ENCODE measurements at places on chromosomes 5 and 9.

- DNase-seq = no peak
Observed at GRCh38 chr9:13535141-13535540, 255.6 kb upstream of the MPDZ start.

- no peak for DNase-seq
Observed at GRCh38 chr9:37242089-37242488, 121.7 kb downstream of the ZCCHC7 start.

DNA sequence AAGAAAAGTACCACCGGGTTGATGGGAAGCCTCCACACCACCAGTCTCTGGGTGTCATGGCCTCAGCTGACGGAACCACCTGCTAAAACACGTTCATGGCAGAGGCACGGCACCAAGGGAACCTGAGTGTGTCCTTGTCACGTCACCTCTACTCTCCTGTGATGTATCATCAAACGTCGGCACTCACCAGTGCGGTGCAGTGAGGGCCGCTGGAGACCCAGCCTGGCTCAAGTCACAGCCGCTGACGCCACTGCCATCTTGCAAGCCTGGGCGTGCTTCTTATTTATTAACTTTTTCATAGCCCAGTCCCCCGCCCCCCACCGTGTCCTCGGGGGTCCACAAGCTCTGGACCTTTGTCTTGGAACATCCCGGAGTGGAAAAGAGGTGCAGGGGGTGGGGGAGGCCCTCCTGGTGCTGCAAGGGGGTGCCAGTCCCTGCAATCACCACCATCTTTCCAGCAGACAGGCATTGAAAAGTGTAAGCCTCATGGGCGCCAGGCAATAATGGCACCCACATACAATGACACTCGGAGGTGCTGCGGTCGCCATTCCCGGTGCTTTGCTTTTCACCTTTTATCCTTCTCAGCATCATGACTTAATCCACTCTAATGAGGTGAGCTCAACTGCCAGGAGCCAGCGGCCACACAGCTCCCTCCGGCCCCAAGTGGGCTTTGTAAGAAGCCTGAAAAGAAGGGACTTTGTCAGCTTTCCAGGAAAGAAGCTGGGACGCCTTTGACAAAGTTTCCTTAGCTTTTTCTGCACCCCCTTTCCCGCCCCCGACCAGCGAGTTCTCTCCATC lies 202.3 kb upstream of the IRX1 start:
- no peak for DNase-seq

DNA sequence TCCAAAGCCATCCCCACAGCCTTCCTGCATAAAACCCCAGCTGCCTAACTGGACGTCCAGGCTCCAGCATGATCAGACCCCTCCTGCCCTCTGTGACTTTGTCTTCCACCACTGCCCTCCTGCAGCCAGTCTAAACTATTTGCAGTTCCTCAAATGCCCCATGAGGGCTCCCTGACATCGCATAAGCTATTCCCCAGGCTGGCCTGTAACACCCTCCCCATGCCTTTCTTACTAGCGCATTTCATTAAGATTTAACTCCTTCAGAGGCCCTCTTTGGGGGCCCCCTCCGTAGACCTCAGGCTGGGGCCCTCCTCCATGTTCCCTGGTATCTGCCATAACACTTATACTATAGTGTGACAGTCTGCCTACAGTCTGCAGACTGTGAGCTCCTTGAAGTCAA lies 15.5 kb upstream of the SMIM23 start:
- no peak for DNase-seq

GRCh38 chr5:121819682-121820261 lies 31.9 kb upstream of the FTMT start:
- DNase-seq = no peak

GRCh38 chr9:1100945-1101344 lies 50.8 kb downstream of the DMRT2 start:
- DNase-seq = no peak

DNA sequence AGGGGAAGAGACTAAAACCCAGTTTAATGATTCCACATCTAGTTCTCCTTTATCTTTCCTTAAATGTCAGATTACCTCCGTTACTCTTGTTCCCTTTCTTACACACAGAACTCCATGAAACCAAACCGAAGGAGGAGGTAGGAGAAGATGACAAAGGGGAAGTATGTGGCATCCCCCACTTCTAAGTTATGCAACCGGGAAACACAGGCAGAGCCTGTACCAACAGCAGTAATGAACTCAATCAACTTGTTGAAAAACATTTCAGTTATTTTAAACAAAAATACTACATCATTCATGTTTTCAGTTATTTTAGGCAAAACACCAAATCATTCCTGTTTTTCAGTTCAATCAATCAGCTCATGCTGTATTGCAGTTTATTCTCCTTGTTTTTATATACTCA lies 101.8 kb downstream of the PCSK1 start:
- DNase-seq = no peak

DNA sequence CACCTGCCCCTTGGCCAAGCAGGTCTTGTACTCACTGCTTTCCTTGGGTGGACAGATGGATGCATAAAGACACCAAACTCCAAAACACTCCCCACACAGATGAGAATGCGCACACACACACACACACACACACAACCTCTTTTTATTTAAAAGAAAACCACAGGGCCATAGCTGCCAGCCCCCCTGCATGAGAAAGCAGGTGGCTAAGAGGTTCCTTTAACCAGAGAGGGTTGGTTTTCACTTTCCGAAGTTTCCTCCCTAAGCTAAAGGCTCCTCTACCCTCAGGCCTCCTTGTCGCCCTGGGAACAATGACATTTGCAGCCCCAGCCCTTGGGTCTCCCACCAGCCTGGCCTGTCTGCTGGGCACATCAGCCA lies 11.1 kb downstream of the NR5A1 start:
- peak; percentile 2 for DNase-seq

DNA sequence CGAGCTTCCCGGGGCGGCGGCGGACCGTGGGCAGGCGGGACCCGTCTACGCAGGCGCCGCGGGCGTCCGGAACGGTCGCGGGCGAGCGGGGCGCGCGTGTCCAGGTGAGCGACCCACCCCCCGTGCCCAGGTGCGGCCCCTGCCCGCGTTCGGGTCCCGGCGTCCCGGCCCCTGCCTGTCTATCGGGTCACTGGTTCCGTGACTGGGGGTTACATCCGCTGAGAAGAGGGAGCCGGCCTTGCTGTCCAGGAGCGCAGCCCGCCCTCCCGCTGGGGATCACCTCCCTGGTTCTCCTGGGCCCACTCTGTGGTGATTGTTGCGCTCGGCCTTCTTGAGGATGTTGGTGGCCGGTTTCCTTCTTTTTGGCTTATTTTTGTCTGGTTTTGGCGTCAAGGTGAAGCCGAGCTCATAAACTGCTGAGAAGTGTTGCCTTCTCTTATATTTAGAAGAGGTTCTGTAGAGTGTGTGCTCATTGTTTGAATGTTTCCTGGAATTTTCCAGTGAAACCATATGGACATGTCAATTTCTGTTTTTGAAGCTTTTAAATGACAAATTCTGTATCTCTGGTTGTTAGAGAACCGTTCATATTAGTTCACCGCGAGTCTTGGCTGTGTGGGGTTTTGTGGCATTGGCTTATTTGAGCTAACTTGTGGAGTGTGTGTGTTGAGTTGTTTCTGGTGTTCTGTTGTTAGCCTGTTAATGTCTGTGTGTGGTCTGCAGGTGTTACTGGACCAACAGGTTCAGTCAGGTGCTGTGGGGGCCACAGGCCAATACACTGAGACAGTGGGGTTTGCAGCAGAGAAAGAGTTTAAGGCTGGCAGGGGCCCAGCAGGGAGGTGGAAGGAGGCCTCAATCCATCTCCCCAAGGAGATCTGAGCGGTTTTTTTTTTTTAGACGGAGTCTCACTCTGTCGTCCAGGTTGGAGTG lies 621 bp downstream of the CEP72 start:
- no peak for DNase-seq

GRCh38 chr5:95422838-95423237 lies 31.7 kb downstream of the FAM81B start:
- DNase-seq = no peak

DNA sequence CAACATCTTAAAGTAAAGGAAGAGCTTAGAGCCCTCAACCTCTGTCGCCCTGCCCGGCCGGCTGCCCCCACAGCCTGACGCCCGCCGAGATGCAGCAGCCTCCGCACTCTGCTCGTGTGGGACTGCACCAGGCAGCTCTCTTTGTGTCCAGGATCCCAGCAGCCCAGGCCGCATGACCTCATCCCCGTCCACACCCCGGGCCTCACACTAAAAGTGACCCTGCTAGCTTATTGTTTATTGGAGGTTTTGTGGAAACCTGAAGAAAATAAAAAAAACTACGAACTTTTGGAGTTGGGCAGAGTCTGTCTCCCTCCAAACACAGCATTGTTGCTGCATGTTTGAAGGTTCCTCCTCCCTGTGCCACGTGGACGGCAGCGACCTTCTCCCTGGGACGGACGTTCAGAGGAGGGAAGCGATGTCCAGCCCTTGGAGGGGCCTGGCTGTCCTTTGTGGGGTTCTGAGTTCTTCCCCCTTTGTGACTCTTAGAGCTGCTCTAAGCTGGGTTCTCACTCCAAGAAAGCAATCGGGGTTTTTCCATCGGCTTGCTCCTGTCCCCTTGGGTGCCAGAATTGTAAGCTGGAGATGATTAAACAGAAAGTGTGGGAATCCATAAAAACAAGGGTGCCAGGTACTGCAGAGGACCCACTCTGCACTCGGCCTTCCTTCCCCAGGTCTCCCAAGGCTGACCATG lies 103.5 kb upstream of the COL5A1 start:
- DNase-seq = no peak

- DNase-seq = no peak
Observed at GRCh38 chr9:3419893-3420292, 105.9 kb downstream of the RFX3 start.

DNA sequence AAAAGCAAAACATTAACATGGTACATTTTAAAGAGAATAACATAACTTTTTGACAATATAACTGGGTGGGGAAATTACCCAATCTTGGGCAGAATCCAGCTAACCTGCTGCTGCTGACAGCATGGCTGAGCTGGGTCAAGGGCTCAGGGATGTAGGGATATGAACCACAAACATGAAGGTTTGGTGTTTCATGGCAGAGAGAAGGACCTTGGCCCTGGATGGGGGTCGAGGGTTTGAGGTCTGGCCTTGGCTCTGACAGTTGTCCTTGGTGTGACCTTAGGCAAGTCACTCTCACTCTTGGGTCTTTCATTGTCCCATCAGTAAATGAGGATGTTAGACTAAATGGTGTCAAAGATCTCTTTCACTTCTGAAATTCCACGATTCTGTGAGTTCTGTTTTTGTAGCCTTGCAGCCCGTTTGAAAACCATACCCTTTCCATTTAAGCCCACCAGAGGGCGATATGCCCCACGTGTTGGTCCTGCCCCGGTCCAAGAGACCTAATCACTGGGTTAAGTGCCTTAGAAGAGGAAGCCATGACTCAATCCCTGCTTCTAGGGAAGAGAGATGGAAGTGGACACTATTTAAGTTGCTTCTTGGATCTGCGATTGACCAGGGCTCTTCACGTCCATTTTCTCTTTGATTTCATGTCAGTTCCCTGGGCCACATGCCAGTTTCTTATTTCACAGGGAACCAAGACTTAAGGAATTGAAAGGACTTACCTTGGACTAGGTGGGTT lies 56.8 kb upstream of the TEX48 start:
- peak; percentile 84 for DNase-seq

DNA sequence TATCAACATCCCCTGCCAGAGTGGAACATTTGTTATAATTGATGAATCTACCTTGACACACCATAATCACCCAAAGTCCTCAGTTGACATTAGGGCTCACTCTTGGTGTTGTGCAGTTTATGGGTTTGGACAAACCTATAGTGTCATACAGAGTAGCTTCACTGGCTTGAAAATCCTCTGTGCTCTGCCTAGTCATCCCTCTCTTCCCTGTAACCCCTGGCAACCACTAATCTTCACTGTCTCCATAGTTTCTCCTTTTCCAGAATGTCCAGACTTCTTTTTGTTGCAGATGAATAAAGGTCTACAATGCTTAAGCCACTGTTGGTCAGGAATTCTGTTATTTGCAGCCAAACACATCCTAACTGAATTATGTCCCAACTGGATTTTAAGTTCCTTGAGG lies 22.5 kb upstream of the SUB1 start:
- DNase-seq = no peak

- peak; percentile 13 for DNase-seq
Observed at GRCh38 chr9:68780720-68781119, 75.7 kb downstream of the PIP5K1B start.

GRCh38 chr9:86722706-86723075 lies 224.6 kb downstream of the GAS1 start:
- no peak for DNase-seq

- no peak for DNase-seq
Observed at GRCh38 chr5:14762549-14763216, 98.2 kb downstream of the OTULIN start.

DNA sequence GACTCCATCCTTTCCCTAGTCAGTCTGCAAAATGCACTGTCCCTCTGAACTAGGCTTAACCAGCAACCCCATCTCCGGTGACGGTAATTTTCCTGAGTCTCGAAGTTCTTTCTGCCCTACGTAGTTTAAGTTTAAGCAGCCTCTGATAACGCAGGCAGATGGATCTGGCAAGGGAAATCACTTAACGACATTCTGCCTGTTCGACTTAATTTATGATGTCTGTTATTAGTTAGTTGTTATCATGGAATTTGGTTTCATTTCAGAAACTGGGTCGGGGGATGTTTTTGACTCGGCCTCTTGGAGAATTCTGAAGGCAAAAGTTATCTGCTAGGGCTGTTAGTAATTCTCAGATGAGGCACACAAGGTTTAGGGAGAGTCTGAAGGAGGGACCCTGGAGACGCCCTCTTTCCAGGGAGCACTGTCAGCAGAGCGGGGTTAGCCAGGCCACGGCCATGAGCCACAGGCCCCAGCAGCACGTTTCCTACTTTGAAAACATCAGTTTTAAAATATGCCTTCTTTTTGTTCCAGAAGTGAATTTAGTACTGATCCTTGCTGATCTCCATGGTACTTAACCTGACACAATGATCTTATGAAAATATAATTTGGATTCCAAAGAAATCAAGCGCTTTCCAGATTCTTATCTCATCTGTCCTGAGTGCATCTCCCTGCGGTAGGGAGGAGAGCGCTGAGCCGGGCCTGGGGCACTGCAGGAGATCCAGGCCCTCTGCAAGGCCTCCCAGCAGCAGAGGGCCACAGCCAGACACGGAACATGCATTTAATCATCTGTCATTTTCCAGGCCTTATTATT lies 171.0 kb upstream of the OTULINL start:
- no peak for DNase-seq

- DNase-seq = no peak
Observed at GRCh38 chr5:128920345-128921215, 44.7 kb upstream of the SLC27A6 start.

GRCh38 chr5:104178829-104179456 lies 616.4 kb upstream of the NUDT12 start:
- DNase-seq = no peak

DNA sequence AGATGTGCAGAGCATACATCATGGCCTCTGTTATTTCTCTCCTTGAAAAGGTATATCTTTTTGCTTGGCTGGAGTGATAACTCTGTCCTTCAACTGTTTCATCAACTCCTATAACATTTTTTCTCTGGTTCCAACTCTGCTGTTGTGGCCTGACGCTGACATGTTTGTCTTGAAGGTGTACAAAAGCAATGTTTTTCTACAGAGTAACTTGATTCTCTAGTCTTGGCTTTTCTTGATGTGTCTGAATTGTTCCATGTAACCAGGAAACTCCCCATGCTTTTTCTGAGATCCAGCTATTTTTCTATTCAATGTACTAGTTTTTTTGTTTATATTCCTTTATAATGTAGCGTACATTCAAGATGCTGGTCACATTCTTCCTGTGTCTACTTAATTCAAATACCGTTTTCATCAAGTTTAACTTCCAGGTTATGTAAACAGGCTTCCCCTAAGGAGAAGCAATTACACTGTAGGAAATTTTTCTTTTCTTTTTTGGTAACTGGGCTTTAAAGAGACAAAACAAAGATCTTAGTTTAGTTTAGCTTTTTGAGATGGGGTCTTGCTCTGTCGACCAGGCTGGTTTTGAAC lies 6.7 kb upstream of the CPLANE1 start:
- no peak for DNase-seq

- no peak for DNase-seq
Observed at GRCh38 chr5:102313912-102314311, 17.8 kb upstream of the SLCO4C1 start.

All from CD4-positive, alpha-beta T cell treated with Interleukin-17A for 1 hour (primary cell).